ENCODE measurements at places on chromosomes 2 and 18. TPM values are rescaled to one million over a fixed set of nuclear protein-coding genes. Genes with fewer than 3 reads are reported as not detected.

DNA sequence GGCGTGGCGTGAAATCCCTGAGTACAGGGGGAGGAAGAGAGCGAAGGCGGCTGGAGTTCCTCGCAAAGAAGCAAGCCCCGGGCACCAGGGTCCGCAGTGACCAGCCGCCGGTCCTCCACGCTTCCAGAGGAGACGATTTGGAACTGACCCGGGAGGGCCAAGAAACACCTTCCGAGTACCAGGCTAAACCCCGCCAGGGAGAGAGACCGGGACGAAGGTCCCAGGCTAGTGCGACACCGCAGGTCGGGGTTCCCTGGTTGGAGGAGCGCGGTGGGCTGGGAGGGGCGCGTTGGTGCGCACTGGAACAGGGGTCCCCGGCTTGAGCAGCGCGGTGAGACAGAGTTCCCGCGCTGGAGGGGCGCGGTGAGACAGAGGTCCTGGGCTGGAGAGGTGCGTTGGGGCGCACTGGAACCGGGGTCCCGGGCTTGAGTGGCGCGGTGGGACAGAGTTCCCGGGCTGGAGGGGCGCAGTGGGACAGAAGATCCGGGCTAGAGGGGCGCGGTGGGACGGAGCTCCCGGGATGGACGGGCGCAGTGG lies 901 bp downstream of the WDFY1 start:
- peak; percentile 34 for DNase-seq

DNA sequence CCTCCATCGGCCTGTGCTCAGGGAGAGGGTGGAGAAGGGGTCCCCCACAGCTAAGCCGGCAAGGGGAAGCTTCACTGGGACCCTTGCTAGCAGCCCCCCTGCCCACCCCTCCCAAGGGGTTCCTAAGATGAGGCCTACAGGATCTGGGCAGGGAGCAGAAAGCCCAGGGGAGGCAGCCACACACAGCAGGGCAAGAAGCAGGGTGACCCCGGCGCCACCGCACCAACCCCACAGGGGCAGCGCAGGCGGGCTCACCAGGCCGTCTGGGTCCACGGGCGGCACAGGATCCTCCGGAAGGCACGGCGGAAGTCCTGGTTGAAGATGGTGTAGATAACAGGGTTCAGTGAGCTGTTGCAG lies 1.8 kb downstream of the ADRA2B start:
- DNase-seq, result no peak

GRCh38 chr18:23377669-23378301 lies 75.3 kb upstream of the RIOK3 start:
- no peak for DNase-seq

DNA sequence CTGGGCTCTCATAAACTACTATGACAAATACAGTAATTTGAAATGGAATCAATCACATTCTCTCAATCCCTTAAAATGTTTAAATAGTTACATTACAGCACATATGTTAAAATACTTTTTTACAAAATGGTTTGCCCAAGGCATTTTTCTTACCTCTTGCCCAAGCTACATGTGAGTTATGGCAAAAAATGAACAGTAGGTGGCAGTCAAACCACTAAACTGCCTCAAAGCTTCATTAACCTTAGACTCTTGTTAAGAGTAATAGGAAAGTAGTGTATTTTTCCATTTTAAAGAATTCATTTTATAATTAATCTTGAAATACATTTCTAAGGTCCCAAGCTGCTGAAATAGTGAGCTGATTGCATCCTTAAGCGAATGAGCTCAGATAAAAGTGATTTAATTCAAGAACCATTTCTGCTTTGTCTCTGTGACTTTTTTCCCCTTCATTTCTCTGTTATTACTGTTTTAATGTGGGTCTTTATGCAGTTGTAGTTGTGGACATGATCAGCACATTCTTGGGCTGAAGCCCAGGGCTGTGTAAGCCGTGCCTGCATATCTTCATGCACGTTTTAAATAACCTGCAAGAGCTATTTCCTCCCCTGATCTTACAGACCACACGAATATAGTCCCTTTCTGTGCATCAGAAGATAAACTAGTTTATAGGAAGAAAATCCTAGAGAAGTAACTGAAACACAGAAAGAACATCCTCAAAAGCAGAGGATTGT lies 311.8 kb downstream of the LNPK start:
- DNase-seq, result peak; percentile 9

GRCh38 chr2:75421986-75422385 lies 138.8 kb downstream of the EVA1A start:
- no peak for DNase-seq

DNA sequence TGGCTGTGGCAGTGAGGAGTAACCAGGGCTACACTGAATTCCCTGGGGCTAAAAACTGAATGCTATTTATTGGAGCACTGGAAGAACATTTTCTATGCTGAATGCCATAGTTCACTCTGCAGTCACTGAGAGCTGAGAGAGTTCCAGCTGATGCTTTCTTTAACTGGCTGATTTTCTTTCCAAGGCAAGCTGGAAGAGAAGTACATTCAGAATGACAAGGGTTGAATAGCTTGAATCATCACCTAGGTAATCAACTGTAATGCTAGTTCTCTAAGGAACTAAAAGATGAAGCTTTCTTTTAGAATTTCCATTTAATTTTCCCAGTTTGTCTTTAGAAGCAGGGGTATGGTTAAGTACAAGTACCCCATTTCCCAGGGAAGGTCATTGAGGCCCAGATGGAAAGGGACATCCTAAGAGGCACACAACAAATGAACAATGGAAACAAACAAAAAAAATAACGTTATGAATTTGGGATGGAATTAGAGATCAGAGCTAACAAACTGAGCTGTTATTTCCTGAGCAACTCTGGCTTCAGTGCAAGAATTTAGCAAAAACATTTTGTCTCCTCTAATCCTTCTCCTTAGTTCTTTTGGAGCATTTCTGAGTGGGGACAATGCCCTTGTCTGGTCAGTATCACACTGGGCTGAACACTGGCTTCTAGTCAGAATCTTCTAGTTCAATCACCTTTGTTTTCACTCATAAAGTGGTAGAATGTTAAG lies 132.8 kb upstream of the REG3A start:
- no peak for DNase-seq

The TCF4 gene
- 206 TPM for polyA plus RNA-seq

The IL36B gene
- not detected for polyA plus RNA-seq

DNA sequence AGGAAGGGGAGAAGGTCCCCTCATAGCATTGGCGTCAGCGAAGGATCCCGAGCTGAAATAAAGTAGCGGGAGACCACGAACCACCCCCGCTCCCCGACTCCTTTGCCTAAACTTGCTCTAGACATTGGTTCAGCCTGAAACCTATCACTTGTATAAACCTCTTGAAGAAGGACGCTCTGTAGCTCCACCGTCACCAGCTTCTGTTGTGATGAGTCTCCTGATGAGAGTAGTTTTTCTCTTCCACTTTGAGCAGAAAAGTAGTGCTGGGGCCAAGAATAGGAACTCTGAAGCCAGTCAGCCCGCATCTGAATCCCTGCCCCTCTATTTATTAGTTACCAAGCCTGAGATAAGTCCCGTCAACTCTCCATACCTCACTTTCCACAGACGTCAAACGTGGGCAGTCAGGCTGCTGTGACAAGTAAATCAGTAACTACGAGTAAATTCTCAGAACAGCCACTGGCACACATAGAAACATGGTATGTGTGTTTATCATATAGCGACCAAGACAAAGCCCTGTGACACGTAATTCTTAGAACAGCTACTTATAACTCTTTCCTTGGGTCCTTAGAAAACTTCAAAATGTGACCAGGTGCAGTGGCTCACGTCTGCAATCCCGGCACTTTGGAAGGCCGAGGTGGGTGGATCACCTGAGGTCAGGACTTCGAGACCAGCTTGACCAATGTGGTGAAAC lies 61.7 kb downstream of the CD226 start:
- no peak for DNase-seq
